NCI-H460 (cell line): ENCODE measurements at places on chromosomes 7 and 10. TPM values are rescaled to one million over a fixed set of nuclear protein-coding genes. Genes with fewer than 3 reads are reported as not detected.

Gene DIP2C
- total RNA-seq, result 4.0 and 5.3 TPM in 2 replicates

Gene NOC3L
- total RNA-seq, result 54.7 and 60.3 TPM in 2 replicates

Gene DLD
- total RNA-seq, result 113 and 145 TPM in 2 replicates

Gene AKR1D1
- total RNA-seq, result not detected in 2 replicates

GRCh38 chr7:5659584-5659983 is 121.9 kb downstream of the RNF216 start:
- DNase-seq, result no peak

- DNase-seq, result no peak
Observed at GRCh38 chr10:106380706-106381105, 783.8 kb downstream of the SORCS1 start.

DNA sequence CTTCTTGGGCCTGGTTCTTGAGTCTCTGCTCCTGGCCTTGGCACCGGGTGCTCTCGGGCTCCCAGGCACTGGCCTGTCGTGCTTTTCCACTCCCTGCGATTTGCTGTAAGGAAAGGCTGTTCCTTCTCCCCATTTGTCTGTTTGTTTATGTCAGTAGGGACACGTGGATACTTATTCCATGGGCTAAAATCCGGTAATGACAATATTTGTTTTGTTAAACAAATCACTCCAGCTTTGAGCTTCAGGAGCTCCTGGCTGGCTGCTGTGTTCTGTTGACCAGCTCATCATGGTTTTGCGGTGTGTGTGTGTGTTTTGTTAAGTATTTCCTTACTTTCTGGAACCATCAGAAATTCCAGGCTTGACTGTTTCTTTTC is 17.5 kb upstream of the JAKMIP3 start:
- no peak for DNase-seq

GRCh38 chr10:96244354-96244753 is 27.0 kb downstream of the BLNK start:
- DNase-seq, result no peak

GRCh38 chr10:3763852-3764625 is 21.0 kb downstream of the KLF6 start:
- no peak for DNase-seq

DNA sequence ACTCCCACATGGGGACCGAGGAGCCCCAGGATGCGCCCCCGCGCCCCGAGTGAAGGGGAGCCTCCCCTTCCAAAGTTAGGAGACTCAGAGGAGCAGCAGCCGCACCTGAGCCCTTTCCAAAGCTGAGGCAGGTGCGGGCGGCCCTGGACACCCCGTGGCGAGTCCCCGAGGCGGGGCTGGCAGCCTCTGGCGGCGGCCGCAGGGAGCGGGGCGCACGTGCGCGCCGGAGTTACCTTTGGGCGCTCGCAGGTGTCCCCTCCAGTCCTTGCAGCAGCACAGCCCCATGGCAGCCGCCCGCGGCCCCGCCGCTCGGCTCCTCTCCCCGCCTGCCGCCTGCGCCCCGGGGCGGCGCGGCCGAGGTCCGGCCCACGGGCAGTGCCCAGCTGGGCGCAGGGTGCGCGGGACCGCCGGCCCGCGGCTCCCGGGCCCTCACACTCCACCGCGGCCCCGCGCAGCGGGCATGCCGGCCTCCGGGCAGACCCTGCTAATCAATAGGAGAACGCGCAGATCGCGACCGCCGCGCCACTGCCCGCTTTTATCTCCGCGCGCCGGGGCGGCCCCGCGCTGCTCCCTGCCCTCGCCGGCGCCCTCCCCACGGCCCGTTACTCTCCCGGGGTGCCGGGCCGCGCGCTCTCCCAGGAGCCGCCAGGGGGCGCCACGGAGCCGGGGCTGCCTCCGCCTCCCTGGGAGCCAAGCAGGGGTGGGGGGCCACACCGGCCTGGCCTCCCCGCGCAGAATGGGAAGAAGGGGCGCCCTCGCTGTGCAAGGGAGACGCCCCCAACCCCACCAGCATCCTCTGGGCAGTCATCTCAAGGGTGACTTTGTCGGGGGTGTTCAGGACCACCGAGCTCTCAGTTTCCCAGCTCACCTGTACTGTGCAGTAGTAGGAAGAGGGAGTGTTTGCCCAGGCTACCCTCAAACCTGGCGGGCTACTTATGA is 80.8 kb downstream of the ARHGAP22 start:
- DNase-seq, result no peak

DNA sequence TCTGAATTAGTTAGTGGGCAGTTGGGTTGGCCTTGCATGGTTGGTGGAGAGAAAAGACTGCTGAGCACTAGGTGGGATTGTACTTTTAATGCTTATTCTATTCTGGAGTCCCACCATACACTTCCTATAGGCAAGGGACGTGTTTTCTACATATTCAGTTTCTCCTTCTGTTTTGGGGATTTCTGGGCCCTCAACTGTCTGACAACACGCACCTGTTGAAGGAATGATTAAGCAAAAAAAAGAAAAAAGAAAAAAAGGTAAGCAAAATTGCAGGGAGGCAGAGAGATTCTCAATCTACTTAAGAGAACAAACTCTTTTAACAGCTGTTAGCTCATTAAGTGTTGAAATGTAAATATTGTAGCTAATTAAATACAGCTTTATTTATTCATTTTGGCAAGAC is 541.3 kb downstream of the CALN1 start:
- DNase-seq, result no peak

DNA sequence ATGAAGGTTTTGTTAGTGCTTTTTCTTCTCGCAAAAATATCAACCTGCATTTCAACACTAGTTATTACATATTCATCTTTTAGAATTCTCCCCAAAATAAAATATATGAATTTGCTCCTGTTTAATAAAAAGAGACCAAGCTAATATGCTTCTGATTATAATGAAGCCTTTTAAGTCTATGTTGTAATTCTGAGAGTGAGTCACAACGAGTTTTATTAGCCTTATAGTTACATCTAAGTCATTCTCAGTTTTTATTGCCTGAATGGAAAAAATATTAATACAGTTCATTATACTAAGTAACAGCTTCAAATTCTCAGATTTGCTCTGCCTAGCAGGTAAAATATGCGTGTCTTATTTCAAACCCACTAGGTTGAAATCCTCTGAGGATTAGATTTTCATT is 152.4 kb upstream of the CELF2 start:
- DNase-seq, result no peak

DNA sequence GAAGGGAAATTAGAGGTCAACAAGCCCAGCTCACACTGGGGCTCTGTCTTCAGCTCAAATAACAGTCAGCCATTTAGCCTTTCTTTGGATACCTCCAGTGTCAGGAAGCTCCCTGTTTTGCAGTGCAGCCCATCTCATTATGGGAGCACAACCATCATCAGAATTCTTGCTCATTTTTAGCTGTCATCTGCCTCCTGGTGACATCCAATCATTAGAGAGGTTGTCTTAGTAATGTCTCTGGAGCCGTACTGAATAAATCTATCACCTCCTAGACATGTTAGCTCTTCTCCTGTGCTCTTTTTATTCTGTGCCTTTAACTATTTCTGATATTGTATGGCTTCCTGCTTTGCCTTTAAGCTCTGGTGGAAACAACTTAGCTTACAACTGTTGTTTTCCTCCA is 74.5 kb downstream of the CHRM2 start:
- no peak for DNase-seq

GRCh38 chr7:10824154-10824553 is 149.5 kb upstream of the PHF14 start:
- DNase-seq, result no peak

DNA sequence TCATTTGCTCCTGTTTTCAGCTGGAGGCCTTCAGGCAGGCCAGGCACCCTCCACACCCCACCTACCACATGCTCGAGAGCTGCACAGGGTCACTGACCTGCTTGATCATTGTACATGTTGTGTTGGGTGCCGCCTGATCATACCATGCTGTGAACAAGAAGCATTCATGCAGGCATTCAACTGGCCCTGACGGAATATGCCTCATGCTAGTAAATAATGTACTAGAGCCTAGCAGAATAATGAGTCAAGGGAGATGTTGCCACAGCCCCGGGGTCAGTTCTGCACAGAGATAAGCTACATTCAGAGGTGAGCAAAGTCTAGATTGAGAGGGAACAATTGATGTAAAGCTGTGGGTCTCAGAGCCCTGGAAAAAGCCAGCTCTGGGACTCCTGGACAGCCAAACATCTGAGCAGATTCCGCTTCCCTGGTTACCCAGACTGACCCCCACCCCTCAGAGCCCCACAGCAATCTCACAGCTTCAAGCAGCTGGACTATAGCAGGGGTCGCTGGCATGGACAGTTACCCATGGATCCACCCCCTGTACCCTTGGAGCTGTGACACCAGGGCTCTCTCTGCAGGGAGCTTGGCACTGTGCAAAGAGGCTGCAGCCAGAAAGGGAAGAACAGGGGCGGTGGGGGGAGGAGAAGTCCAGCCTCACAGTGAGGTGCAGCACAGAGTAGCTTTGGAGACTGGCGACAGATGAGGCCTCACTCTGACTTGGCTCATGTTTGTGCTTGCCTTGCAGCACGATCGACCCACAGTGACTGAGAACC is 86.6 kb downstream of the FRMPD2 start:
- no peak for DNase-seq

GRCh38 chr10:59229441-59229840 is 53.0 kb downstream of the PHYHIPL start:
- DNase-seq, result no peak

DNA sequence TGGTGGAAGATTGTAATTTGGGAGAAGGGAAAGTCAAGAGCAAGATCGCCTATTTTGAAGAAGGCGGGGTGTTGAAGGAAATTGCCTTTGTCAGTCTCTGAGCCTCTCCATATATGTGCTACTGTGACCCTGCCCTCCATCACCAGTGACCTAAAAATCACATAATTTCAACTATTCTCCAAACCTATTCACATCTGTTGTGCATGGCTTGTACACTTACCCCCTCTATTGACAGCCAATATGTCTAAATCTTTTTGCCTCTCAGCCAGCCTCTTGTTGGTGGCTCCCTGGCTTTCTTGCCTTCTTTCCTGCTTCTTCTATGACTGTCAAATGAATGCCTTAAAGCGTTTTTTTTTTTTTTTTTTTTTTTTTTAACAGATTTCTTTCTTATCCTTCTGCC is 295.6 kb downstream of the AUTS2 start:
- DNase-seq, result peak; percentile 24
